ENCODE measurements at places on chromosomes 11 and 22.
A peak's percentile ranks its signal among the peaks of the same experiment; 100 is the strongest.

DNA sequence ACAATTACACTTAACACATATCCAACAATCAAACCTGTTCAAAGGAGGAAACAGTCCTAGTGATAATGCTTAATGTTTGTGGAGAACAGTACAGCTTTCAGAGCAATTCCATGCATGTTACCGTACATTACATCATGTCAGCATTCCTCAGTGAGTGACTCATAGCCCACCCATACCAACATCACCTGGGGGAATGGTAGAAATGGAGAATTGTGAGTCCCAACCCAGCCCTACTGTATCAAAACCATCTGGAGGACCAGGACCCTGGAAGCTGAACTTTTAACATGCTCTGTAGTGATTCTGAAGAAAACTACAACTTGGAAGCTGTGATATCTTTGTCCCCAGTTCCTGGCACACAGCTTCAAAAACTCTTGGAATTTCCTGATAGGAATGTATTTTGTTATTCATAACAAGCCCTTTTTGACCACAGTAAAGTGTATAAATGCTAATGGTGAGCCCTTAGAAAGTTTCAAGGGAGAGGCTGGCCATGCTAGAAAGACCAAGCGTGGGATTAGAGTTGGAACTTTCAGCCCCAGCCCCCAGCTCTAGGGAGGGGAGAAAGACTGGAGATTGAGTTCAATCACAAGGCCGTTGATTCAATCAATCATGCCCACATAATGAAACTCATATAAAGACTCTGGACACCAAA is 301.1 kb downstream of the BUD13 start:
- no peak for DNase-seq

GRCh38 chr11:130198964-130199363 is 39.4 kb downstream of the ST14 start:
- DNase-seq = no peak

DNA sequence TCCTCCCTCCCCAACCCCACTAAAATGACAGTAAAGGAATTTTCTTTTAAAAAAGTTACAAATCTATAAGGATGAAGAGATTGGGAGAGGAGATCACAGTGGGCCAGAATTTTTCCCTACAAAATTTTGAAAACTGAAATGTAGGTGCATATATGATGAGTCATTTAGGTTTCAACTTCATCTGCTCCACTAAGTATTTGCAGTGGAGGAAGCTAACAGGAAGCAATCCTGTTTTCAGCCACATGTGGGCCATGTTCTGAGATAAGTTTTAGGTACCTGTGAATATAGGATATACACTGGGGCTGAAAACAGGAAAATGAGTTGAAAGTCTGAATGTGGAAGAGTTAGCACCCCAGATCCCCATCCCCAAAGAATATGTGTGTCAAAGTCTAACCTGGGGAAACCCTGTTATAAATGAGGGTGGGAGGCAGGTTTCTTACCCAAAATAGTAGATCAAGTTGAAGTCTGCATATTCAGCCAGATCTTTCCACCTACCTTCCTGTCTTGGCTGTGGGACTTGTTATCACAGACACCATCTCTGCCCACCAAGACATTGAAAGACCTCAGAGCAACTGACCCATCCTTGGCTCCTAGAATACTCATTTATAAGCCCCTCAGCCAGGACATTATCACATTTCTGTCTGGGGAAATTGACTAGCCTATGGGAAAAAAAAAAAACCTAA is 87.3 kb downstream of the PACS1 start:
- no peak for DNase-seq

DNA sequence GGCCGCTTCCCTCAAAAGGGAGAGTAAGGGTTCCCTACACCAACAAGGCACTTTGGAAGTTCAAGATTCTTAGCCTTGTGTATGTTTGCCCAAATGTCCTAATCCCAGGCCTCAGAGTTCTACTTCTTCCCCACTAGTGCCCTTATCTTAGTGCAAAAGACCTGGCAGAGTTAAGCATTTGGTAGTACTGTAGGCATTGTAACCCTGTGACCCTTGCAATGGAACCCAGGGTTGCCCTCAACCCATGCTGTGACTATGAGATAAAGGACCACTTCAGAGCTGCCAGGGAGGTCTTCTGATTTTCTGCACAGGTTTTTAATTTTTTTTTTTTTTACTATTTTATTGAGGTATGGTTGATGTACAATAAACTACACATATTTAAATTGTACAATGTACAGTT is 65.1 kb downstream of the C11orf65 start:
- DNase-seq = no peak

GRCh38 chr11:92552942-92553341 is 328.3 kb downstream of the FAT3 start:
- no peak for DNase-seq

GRCh38 chr22:19879643-19879991 is 24.9 kb upstream of the GNB1L start:
- no peak for DNase-seq

DNA sequence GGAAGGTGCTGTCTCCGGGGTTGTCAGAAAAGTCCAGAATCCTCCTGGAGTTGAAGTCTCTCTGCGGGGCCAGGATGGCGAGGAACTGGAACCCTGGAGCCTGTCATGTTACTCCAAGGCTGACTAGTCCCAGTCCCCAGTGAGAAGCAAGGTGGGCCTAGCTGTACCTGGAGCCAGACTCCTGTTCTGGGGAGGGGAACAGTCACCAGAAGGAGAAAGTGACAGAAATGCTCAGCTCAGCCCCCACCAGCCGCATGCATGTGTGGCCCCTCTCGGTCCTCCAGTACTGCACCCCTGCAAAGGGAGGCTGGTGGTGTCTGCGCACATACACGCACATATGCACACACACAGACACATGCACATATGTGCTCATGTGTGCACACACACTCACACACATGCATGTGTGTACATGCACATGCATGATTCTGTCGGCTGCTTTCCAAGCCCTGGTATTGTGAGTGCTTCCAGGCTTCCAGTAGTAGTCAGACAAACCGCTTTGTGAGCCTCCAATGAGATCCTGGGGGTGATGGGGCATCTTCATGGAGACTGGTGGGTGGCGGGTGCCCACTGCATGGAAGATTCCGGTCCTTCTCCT is 54.3 kb downstream of the RTL6 start:
- no peak for DNase-seq

GRCh38 chr22:28142361-28142961 is 223.4 kb upstream of the PITPNB start:
- DNase-seq = no peak

DNA sequence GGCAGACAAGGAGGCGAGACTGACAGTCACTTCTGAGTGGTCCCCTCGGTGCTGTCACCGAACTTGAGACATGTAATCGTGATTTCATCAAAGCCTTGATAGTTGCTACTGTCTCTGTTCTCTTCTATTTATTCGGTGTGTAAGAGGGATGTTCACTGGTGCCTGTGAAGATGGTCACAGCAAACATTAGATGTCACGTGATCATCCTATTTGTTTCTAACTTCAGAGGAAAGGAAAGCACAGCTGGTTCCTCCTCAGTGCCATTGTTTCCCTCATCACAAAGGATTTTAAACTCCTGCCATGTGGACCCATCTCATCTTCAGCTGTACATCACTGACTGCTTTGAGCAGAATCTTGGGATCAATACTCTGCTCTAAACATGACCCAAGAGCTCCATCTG is 73.1 kb upstream of the CLMP start:
- DNase-seq = no peak

- no peak for DNase-seq
Measured at GRCh38 chr11:83317757-83318690, 31.9 kb upstream of the CCDC90B start.

- DNase-seq = no peak
Measured at GRCh38 chr22:40332319-40332781, 13.9 kb upstream of the ADSL start.

- DNase-seq = no peak
Measured at GRCh38 chr11:68839911-68840641, 1.6 kb downstream of the CPT1A start.

DNA sequence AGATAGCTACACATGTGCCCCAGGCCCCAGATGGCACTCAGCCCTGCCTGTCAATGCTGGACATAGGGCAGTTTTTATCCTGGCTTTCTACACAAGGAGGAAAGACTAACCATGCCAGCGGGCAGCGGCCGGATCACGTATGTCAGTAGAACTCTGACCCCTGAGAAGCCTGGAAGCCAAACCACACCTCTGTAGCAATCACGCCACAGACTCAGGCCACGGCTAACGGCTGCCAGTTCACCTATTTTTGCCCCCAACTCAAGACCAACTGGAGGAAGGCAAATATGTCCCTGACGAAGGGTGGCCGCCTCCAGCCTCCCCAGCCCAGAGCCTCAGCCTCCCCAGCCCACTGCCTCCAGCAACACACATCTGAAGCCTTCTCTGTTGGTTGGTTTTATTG is 7.2 kb upstream of the CD81 start:
- DNase-seq = no peak

DNA sequence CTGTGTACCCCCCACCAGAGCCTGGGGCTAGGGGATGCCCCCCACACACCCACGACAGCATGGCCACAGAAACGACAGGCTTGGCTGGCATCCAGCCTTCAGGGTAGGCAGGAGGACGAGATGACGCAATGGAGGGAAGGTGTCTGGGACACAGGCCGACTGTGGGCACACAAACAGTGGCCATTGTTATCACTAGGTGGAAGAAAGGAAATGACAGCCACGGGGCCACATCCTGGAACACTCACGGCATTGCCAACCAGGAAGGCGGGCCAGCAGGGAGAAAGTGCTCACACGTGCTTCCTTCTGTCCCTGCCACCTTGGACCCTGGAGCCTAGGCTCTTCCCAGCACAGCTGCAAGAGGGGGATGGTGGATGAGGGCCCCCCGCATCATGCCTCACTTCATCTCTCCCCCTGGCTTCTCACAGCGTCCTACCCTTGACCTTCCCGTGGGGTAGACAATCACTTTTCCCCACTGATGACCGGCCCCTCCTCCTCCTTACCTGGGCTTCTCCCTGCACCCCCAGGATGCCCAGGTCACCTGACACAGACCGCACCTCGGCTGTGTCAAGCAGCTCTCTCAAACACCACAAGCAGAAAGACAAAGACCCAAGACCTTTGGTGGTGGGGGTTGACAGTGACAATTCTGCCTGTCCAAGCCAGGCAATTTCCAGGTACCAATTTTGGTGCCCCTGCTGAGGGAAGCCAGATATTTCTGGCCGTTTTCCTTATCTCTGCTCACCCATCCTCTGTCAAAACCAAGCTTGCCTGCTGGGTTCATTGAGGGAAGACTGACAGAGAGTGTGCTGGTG is 8.6 kb downstream of the PLA2G6 start:
- DNase-seq = peak; percentile 72

- peak; percentile 49 for DNase-seq
Measured at GRCh38 chr11:44680982-44681597, 45.7 kb upstream of the TSPAN18 start.

- no peak for DNase-seq
Measured at GRCh38 chr22:24141586-24141985, 39.7 kb upstream of the SUSD2 start.

DNA sequence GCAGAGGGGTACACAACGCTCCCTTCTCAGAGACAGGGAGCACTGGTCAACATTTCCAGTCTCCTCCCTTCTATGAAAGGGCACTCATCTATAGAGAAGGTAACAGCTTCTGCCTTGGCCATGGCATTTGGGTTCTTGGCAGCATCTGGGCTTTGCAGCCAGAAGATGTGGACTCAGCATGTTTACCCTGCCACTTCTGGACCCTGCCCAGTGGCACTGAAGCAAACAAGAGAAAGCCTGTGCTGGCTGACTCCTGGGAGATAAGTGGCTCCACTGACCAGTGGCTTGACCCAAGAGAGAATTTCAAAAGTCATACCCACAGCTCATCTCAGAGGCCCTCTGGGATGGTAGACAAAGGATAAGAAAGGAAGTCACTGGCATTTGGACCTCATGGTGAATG is 8.0 kb downstream of the CSNK2A3 start:
- DNase-seq = no peak

GRCh38 chr11:81916451-81916850 is 817.2 kb downstream of the FAM181B start:
- DNase-seq = no peak

GRCh38 chr11:80458376-80458775 is 1017.5 kb upstream of the TENM4 start:
- no peak for DNase-seq

DNA sequence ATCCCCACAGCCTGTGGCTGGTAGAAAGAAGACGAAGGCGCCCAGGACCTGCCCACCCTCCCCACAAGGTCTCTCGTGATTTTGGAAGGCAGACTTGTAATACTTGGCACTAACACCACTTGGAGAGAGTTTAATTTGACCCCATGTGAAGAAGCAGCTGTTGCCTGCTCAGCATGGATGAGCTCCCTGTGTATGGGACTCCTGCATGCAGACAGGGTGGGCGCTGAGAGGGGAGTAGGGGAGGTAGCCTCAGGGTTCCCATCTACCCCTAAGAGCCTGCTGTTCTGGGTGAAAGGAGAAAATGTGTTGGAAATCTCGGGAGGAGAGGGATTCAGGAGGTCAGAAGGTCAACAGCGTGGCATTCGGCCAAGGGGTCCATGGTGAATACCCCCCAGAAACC is 625.9 kb downstream of the TBC1D22A start:
- no peak for DNase-seq

GRCh38 chr11:64180891-64181290 is 5.1 kb upstream of the STIP1 start:
- DNase-seq = no peak

- DNase-seq = no peak
Measured at GRCh38 chr11:16186680-16187079, 169.7 kb downstream of the SOX6 start.

- no peak for DNase-seq
Measured at GRCh38 chr11:44274404-44274803, 35.5 kb downstream of the ALX4 start.

DNA sequence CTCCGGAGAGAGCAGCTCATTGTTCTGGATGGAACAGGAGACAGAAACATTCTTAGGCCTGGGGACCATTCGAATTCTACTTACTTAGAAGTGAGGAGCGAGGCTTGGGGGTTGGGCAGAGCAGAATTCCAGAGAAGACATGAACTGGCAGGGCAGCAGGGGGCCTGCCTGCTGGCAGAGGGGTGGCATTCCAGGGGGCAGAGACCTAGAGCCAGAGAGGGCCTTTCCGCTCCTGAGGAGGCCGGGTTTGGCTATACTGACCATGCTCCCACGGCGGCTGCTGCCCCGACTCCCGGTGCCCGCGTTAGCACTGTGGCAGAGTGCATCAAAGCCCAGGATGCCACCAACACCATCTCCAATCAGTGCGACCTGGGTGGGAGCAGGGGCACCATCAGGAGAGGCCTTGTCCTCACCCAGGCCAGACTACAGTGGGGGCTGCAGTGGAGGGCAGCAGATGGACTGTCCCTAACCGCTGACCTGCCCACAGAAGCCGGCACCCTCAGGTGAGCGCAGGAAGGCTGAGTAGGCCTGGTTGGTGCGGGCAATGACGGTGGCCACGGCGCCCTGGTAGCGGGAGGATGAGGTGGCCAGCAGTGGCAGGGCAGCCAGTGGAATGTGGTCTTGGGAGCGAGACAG is 7.4 kb downstream of the PITPNM1 start:
- no peak for DNase-seq
